Activated naive CD8-positive, alpha-beta T cell treated with anti-CD3 and anti-CD28 coated beads, Interleukin-2, amount 10 ng/mL, durations not matched to agents 7 days and 5 days (primary cell): ENCODE measurements at places on chromosomes 3 and 15. TPM values are rescaled to one million over a fixed set of nuclear protein-coding genes. Genes with fewer than 3 reads are reported as not detected.
A peak's percentile ranks its signal among the peaks of the same experiment; 100 is the strongest.

WDR73 gene
- 26.8 TPM for total RNA-seq

OXSR1 gene
- total RNA-seq, result 54.0 TPM

GABRA5 gene
- total RNA-seq, result not detected

GOLGA8Q gene
- total RNA-seq, result 16.0 TPM

ABI3BP gene
- not detected for total RNA-seq

IL17RE gene
- 0.94 TPM for total RNA-seq

CHRFAM7A gene
- total RNA-seq, result 2.7 TPM

SCAANT1 gene
- not detected for total RNA-seq

- H3K4me1 ChIP-seq, result no peaks in the 10 kb centered on the region
- H3K27ac ChIP-seq, result no peak overlapping the region
- no peak overlapping the region for H3K4me3 ChIP-seq
- no peaks in the 10 kb centered on the region for H3K36me3 ChIP-seq
Measured at GRCh38 chr3:73508330-73508954, 116.3 kb downstream of the PDZRN3 start.

- DNase-seq, result no peak
- peak overlapping the region; percentile 87 for H3K27ac ChIP-seq
- peak overlapping the region; percentile 83 for H3K4me3 ChIP-seq
Measured at GRCh38 chr3:63977893-63978292, 45.4 kb downstream of the PSMD6 start.

- peaks cover 69% of the 10 kb centered on the region for H3K4me1 ChIP-seq
- peaks cover 76% of the 10 kb centered on the region for H3K36me3 ChIP-seq
- peak overlapping the region; percentile 97 for H3K27ac ChIP-seq
- H3K27me3 ChIP-seq, result no peaks in the 10 kb centered on the region
Measured at GRCh38 chr3:4740397-4741105, 238.7 kb upstream of the BHLHE40 start.

- H3K27ac ChIP-seq, result no peak overlapping the region
- H3K27me3 ChIP-seq, result no peaks in the 10 kb centered on the region
- H3K4me1 ChIP-seq, result no peaks in the 10 kb centered on the region
- no peak for DNase-seq
Measured at GRCh38 chr3:167078070-167078622, 302.0 kb downstream of the ZBBX start.

GRCh38 chr3:14431452-14431916 is 29.1 kb downstream of the SLC6A6 start:
- H3K36me3 ChIP-seq, result peaks cover 1% of the 10 kb centered on the region
- DNase-seq, result peak; percentile 51
- H3K4me3 ChIP-seq, result peak overlapping the region; percentile 87
- no peaks in the 10 kb centered on the region for H3K27me3 ChIP-seq
- peak overlapping the region; percentile 99 for H3K27ac ChIP-seq

- peak; percentile 27 for DNase-seq
- no peak overlapping the region for H3K4me3 ChIP-seq
- no peaks in the 10 kb centered on the region for H3K36me3 ChIP-seq
- no peaks in the 10 kb centered on the region for H3K4me1 ChIP-seq
- H3K27me3 ChIP-seq, result no peaks in the 10 kb centered on the region
Measured at GRCh38 chr15:53072077-53072476, 281.9 kb upstream of the ONECUT1 start.

DNA sequence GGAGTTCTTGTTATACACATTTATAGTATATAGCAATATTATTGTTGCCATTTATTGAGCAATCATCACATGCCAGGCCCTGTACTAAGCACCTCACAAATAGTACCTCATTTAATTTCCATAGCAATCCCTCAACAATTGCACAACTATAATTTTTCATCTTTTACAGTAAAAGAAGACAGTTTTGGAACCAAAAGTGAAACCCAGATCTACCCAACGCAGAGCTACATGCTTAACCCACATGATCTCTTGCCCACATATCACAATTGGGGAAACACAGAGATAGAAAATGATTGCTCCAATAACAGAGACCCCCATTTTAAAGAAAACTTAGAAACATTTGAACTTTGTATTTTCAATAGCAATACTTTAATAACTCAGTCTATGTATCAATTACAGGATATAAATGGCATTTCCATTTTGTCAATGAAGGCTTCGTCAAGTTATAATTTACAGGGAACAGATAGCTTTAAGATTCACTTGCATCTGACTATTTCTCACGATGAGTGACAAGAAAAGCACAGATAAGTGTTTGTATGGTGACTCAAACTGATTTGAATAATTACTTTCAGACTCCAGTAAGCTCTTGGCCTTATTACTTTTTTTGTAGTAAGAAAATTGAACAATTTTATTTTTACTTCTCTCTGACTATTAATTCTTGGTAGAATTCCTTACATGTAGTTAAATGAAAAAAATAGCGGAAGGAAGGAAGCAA is 38.7 kb upstream of the CCDC50 start:
- H3K4me1 ChIP-seq, result no peaks in the 10 kb centered on the region
- DNase-seq, result no peak
- H3K27ac ChIP-seq, result no peak overlapping the region
- no peaks in the 10 kb centered on the region for H3K27me3 ChIP-seq

GRCh38 chr3:8982509-8982908 is 19.2 kb upstream of the RAD18 start:
- no peaks in the 10 kb centered on the region for H3K36me3 ChIP-seq
- H3K4me1 ChIP-seq, result no peaks in the 10 kb centered on the region
- no peak overlapping the region for H3K27ac ChIP-seq
- no peak overlapping the region for H3K4me3 ChIP-seq

GRCh38 chr3:149553781-149554451 is 79.4 kb downstream of the TM4SF4 start:
- DNase-seq, result no peak
- H3K4me3 ChIP-seq, result no peak overlapping the region
- no peak overlapping the region for H3K27ac ChIP-seq
- peaks cover 32% of the 10 kb centered on the region for H3K27me3 ChIP-seq

- no peaks in the 10 kb centered on the region for H3K4me1 ChIP-seq
- H3K4me3 ChIP-seq, result no peak overlapping the region
- H3K36me3 ChIP-seq, result no peaks in the 10 kb centered on the region
- DNase-seq, result no peak
- H3K27ac ChIP-seq, result no peak overlapping the region
- peaks cover 14% of the 10 kb centered on the region for H3K27me3 ChIP-seq
Measured at GRCh38 chr3:16606398-16606797, 1.2 kb upstream of the DAZL start.

DNA sequence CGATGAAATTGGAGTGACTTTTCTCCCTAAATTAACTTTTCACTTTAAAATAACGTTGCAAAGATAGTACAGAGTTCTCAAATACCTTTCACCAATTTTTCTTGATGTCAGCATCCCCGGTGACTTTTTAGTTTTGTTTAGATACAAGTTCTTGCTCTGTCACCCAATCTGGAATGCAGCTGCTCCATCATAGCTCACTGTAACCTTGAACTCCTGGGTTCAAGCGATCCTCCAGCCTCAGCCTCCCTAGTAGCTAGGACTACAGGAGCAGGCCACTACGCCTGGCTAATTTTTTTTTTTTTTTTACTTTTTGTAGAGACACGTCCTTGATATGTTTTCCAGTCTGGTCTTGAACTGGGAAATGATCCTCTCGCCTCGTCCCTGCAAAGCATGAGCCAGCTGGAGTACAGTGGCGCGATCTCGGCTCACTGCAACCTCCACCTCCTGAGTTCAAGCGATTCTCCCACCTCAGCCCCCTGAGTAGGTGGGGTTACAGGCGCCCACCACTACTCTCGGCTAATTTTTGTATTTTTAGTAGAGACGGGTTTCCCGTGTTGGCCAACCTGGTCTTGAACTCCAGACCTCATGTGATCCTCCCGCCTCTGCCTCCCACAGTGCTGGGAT is 747 bp downstream of the NSUN3 start:
- DNase-seq, result no peak
- H3K27me3 ChIP-seq, result no peaks in the 10 kb centered on the region
- peak overlapping the region; percentile 100 for H3K27ac ChIP-seq
- peak overlapping the region; percentile 98 for H3K4me3 ChIP-seq

DNA sequence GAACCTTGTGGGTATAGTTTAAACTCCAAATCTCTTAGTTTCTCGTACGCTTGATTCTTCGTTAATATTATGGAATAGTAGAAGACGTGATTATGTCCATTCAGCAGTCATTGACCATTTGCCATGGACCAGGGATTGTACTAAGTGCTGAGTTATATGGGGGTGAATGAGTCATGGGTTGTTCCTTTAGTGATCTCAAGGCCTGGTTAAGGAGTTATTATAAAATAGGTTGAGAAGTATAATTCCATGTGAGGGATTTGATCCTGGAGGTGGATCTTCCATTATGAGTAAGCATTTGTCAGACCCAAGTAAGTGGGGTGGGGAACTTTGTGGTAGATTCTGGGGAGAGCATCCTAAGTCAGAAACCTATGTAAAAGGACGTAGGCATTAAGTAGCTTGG is 15.4 kb downstream of the NR2C2 start:
- peaks cover 39% of the 10 kb centered on the region for H3K36me3 ChIP-seq
- no peak for DNase-seq
- H3K27ac ChIP-seq, result no peak overlapping the region
- H3K4me3 ChIP-seq, result no peak overlapping the region
